NCI-H510A (cell line): ENCODE measurements at places on chromosomes 7 and 10.

GRCh38 chr7:106538638-106539037 lies 122.3 kb downstream of the CCDC71L start:
- DNase-seq = no peak

GRCh38 chr7:112010109-112010508 lies 196.1 kb downstream of the DOCK4 start:
- no peak for DNase-seq

DNA sequence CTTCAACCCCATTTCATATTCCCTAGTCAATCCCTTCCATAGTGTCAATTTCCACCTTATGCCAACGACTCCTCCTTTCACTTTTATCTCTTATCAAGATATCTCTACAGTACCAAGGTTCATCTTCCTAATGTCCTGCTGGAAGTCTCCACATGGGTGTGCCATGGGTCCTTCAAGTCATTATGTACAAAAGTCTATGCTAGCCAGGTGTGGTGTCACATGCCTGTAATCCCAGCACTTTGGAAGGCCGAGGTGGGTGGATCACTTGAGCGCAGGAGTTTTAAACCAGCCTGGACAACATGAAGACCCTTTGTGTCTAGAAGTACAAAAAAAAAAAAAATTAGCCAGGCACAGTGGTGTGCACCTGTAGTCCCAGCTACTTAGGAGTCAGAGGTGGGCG lies 47.6 kb downstream of the PRTFDC1 start:
- no peak for DNase-seq

DNA sequence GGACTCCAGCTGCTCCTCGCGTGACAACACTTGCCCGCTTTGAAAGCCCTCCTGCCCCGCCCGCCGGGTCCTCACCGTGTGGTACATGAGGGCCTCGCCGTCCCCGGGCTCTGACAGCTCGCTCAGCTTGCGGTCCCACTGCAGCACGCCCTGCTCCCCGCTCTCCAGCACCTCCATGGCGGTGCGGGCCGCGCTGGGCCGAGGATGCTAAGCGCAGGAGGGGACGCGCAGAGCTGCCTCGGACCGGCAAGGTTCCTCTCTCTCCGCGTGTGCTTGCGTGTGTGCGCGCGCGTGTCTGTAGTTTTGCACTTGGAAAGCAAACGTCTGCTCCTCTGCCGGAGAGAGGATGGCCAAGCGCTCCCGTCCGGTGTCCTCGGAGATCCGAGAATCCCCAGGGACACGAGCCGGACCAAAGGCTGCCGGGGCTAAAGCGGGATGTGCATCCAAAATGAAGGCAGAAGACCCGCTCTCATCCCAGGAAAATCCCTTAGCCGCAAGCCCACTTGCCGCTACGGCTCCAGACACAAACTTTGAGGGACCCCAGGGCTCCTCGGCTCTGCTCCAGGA lies at the start of gene CREB3L2:
TSS of gene CREB3L2 (minus strand) at position 558 of the 567 bp plus-strand sequence. CDS start at position 177, 381 bp downstream.
- no peak for DNase-seq

GRCh38 chr10:19250546-19250945 lies 201.9 kb downstream of the MALRD1 start:
- DNase-seq = no peak

DNA sequence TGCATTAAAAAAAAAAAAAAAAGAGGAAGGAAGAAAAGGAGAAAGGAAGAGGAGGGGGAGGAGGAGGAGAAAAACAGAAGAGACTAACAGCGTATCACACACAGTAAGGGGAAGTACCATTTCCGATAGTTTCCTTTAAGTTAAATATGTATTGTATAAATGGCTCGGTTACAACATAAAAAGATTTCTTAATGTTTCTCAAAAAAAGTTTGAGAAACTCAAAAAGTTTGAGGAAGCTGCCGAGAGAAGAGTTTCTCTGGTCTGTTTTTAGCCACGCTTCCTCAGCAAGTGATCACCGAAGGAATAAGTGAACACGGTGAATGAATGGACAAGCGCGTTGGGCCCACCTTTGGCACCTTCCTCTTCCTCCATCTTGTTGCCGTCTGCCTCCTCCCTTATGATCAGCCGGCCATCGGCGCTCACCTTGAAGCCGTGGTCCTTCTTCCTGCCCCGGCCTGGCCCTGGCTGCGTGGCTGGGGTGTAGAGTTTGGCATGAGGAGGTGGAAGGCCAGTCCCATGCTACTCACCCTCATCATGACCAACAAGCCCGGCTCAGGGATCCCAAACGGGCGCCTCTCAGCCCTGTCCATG lies 31.3 kb upstream of the FRAT2 start:
- no peak for DNase-seq

- DNase-seq = no peak
These were observed 111.9 kb upstream of the RPA3 start for GRCh38 chr7:7830122-7830878.

DNA sequence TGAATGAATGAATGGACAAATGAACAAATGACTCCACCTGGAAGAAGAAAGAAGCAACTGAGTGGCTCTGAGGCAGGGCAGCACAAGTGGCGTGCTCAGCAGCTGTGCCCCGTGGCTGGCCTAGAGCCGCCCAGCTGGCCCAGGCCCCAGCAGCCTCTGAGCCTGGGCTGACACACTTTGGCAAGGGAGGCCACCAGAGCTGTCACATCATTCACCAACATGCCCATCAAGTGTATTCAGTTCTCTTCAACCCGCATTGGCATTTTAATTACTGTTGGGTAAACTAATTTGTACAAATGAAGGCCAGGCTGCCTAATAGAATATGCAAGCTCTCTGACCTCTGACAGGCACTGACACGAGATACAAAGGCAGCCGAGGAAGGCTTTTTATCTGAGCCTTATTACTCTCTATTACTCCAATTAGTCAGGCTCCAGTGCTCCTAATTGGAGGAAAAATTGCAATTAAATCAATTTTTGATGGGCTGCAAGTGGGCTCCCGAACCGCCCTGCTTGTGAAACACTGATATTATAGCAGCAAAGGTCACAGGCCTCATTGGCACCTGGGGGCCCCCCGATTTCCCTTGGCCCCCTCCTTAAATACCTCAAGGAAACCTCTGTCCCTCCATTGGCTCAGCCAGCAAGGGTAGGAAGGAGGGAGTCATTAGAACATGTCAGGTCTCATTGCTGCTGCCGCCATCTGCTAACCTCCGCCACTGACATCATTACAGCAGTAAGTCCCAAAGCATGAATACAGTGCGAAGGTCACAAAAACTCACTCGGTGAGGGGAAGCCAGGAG lies 41.9 kb downstream of the DPCD start:
- DNase-seq = no peak

- no peak for DNase-seq
These were observed 8.4 kb downstream of the ZNF277 start for GRCh38 chr7:112214883-112215282.

DNA sequence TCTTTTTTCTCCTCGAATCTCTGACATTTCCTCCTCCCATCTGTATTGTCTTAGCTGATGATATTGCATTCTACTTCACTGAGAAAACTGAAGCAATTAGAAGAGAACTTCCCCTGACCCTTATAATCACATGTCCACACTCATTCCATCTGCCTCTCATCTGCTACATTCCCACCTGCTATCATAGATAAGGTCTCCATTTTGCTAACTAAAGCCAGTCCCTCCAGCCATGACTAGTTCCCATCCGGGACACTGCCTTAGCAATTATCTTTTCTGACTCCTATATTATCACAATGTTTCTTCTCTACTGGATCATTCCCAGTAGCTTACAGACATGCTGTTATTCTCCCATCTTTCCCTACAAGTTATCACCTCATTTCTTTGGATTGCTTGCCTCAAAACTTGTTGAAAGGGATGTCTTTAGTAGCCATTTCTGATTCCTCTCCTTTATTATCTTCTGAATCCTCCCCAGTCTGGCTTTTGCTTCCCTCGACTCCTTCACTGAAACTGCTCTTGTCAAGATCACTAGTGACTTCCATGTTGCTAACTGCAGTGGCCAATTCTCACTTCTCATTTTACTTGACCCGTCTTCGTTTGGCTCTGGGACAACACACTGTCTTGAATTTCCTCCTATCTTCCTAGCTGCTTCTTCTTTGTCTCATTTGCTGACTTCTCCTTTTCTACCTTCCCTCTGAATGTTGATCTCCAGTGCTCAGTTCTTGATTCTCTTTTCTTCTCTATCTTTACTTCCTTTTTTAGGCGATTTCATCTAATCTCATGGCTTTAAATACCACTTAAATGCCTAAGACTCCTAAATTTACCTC lies 35.9 kb downstream of the FZD1 start:
- DNase-seq = no peak

- no peak for DNase-seq
These were observed 4.0 kb downstream of the DLX5 start for GRCh38 chr7:97020601-97020995.

GRCh38 chr10:122050811-122051210 lies 61.8 kb downstream of the TACC2 start:
- no peak for DNase-seq

GRCh38 chr10:3225561-3225960 lies 53.0 kb upstream of the PITRM1 start:
- DNase-seq = no peak

DNA sequence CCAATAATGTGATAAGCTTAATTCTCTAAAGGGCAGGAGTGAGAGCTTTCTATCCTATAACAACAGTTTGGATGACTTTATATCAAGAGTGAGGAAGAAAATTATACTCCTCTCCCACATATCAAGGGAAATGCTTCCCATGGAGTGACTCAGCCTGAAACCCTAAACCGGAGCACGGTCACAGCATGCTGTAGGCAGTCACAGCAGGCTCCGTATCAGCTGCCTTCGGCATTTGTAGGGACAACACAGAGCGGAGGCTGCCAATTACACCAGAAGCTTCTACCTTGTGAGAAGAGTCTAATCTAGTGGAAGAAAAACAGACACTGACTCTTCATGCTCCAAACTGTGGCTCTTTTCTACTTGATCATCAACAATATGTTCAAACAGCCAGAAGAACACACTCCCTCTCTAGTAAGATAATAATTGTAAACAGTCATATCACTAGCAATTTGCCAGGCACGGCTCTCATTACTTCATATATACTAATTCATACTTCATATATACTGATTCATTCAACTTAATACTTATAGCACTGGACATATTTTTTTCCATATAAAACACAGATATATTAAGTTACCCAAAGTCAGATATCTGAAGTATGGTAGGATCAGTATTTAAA lies 65.9 kb downstream of the DGKB start:
- peak; percentile 28 for DNase-seq

- DNase-seq = no peak
These were observed 83.1 kb downstream of the CTNNA3 start for GRCh38 chr10:67612577-67613537.

DNA sequence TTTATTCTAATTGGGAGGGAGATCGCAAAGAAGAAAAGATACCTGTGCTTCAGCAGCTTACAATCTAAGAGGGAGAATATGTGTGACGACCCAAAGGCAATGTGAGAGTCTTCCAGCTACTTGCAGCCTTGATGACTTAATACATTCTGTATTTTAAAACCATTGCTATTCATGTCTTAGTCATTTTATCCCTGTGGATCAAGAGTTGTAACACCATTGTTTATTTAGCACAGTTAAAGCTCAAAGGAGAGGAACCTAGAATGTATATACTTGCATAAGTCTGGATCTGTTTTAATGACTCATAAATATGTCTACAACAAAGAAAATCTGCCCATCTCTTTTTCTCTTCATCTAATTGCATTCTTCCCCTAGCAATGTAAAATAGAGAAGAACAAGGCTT lies 117.9 kb upstream of the DLX6 start:
- no peak for DNase-seq

- no peak for DNase-seq
These were observed 636.2 kb upstream of the ANKRD30A start for GRCh38 chr10:36489181-36489580.

DNA sequence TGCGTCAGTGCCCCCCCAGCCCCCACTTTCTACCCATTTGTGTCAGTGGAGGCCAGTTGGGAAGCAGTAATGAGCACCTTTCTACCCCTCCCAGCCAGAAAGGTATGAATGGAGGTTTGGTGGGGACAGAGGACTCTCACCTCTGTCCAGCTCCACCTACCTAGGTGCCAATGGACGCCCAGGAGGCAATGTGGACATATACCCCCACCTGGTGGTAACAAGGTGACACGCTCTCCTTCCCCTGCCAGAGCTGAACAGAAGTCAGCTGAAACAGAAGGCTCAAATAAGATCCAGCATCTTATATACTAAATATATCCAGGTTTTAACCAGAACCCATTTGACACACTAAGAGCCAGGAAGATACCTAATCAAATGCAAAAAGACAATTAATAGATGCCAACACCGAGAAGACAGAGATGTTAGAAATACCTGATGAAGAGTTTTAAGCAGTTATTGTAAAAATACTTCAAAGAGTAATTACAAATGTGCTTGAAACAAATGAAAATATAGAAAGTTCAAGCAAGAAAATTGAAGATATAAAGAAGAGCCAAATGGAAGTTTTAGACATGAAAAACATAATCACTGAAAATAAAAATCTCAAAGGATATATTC lies 18.4 kb upstream of the SORCS3 start:
- DNase-seq = peak; percentile 5

DNA sequence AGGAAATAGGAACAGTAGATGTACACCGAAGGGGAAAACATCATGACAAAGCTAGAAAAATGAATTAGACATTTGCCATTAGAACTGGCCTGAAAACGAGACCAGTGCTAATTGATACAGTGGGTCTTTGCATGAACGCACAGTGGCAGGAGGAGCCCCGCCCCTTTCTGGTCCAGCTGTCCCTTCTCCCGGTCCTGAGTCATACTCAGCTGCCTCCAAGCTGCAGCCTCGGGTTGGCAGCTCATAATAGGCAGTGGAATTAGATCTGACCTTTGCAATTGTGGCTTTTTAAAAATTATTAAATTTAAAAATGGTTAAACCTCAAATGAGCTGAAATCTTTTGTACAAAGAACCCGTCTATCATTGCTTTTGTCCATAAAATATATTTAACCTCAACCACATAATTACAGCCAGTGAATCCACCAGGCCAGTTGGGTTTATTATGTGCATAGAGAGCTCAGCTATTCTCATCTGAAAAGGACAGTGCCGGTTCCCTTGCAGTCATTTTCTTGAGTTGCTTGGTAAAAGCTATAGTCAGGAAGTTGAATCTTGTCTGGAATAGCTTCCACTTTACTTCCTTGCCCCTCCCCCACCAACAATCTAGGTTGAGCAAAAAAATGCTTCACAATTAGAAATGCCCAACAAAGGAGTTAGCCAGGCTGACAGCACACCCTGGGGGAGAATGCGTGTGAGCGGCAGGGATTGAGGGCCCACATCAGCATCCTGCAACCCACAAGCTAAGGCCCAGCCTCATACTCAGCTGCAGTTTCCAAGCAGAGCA lies 147.1 kb downstream of the BUB3 start:
- DNase-seq = peak; percentile 20
